T follicular helper cell (primary cell): ENCODE measurements at places on chromosomes 5 and 9.

DNA sequence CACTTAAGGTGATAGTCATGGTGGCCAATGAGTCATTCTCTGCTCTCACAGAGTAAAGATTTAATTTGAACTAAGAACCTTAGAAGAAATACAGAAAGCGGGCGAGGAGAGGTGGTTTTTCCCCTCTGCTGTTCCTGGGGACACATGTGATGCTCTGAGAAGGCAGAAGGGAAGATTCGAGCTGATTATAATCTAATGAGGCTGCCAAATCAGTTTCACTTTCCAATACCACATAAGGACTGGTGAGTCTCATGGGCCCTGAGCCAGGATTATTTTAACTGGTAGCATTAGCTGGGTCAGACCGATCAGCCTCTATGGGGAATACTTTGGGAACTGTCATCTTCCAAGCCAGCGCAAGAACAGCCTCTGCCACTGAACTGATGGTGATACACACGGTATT lies 116.5 kb downstream of the SLC1A3 start:
- DNase-seq, result no peak

DNA sequence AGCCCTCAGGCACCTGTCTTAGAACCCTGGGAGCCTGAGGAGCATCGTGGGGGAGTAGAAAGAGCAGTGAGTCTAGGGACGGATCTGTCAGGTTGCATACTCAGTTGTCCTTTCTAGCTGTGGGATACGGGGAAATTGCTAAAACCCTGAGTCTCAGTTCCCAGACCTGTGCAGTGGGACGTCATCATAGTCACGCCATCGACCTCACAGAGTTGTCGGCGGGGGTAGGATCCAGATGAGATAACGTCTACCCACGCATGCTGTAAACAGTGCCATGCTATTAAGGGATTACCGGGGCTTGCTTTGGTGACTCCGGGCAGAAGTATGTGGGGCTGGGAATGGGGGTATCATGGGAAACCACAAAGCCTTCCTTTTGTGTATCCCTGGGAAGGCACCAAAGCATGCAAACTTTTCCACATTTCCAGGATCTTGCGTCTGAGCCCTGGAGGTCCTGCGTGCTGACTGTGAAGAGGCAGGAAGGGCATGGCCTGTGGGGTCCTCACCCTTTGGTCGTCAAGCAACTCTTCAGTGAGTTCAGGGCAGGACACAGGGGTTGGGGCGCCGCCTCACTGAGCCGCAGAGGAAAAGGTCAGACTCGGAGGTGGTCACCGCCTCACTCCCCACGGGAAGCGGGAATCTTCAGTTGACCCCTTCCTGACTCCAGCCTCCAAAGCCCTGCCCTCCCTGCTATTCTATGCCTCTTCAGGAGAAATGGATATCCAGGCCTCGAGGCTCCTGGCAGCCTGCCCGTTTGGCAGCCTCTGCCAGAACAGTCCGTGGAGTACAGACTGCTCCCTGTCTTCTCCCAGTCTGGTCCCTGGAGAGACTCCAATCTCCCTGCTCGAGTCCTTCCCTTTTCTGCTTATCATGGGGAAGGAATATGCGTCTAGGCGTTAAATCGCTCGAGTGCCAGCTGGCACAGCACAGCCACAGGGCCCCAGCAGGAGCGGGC lies 186.8 kb upstream of the KLF9 start:
- DNase-seq, result no peak

- peak; percentile 64 for DNase-seq
These were observed 2.3 kb upstream of the TNIP1 start for GRCh38 chr5:151083081-151083676.

DNA sequence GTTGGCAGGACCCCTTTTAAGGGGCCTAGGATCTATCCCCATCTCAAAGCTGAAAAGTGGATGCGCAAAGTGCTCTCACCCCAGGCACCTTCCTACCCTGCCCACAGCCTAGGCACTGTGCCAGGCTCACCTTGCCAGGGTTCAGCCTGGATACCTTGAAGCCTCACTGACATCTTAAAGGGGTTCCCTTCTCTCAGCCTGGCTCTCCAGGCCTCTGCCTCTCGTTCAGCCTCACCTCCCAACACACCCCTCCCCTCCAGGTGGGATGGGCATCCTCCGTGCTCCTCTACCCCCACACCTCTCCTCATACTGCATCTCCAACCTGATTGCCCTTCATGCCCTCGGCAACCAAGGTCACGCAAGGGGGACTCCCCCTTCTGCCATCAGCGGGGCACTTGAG lies 25.5 kb downstream of the TNIP1 start:
- no peak for DNase-seq

DNA sequence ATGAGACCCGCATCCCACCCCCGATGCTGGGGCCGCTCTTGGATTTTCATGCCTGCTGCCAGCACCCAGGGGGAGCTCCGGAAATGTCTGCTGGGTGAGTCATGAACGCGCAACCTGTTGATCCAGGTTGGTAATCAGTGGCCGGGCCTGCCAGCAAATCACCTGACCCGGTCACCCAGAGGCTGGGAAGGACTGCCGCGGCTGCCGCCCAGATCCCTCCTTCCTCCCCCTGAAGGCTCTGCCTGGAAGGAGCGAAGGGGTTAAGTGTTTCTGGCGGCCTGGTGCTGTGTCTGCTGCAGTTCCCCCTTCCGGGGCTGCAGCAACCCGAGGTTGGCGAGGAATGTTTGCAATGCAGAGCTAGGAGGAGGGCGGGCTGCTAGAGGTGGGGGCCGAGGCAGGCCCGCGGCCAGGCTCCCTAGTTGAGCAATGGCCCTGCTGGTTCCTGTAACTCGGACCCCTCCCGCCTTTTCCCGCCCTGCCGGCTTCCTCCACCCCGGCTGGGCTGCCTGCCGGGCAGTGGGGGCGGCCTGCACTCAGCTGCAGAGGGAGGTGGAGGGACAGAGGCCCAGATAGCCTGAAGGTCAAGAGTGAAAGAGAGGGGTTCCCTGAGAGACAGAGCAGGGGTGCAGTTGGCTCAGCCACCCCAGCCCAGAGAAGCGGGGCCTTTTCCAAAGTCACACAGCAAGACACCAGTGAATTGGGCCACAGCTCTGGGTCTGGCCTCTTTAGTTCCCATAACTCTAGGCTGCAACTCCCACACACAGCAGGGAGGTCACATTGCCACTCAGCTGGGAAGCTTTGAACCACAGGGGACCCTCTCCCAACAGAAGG lies 156.3 kb upstream of the IER5L start:
- DNase-seq, result no peak

DNA sequence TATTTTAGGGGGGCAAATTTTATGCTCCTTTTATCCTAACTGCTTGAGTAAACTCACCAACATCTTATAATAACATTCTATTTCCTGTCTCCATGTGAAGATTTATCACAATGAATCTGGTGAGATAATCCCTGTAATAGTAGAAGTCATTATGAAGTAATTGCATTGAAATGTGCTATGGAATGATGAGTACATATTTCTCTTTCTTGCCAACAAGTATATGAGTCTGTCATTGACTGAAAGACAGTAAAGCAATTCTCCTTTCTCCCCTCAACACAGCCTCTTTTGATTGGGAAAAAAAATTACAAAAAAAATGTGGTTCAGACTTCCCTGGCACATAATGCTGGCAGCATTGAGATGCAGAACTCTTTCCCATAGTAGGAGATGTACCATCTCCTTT lies 459.2 kb upstream of the RGMB start:
- no peak for DNase-seq

DNA sequence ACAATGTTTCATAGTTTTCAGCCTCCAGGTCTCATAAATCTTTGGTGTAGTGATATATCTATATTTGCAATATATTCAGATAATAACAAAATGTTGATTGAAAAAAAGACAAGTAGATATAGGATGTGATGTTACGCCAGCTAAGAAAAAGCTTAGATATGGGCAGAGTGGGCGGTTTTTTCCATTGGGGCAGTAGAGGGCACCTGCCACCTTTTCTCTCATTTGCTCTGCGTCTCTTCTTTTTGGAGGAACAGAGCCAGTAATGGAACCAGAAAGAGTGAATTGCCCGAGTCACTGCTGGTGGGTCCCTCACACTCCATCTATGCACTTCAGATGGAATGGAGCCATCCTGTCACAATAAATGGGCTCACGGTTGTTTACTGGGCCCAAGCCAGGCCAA lies 62.1 kb upstream of the FANCC start:
- DNase-seq, result no peak

GRCh38 chr5:72600391-72600981 lies 93.3 kb upstream of the ZNF366 start:
- no peak for DNase-seq
